Dermis microvascular lymphatic vessel endothelial cell (primary cell): ENCODE measurements at places on chromosomes 4 and X.
A peak's percentile ranks its signal among the peaks of the same experiment; 100 is the strongest.

- no peak for DNase-seq
These were observed 162.7 kb downstream of the STIM2 start for GRCh38 chr4:27023366-27023765.

DNA sequence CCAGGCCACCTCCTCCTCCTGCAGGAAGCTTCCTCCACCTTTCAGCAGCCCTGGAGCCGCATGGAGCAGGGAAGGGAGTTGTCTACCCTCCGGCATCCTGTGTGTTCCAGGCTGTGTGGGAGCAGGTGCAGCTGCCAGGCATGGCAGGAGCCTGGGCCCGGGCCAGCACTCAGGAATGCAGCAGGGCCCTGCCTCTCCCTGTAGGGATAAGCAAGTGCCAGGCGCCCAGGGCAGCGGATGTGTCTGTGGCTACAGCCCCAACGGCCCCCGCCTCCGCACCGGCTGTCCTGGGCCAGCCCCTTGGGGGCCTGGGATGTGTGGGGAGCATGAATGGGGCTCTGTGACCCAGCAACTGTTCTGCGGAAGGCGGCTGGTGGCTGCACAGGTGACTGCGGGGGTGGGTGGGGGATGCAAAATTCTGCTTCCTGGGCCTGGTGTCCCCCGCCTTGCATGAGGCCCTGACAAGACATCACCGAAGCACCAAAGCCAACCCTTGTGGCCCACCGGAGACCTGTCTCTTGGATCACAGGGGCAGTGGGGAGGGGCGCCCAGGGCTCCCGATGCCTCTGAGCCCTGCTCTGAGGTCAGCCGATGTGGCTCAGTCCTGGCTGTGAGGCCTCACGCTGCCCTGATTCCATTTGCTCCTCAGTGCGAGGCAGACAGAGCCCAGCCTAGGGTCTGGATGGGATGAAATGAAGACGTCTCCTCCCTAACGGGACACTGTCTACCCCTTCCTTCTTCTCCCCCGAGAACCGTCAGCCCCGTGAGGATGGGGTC is 1.4 kb upstream of the DOK7 start:
- peak; percentile 22 for DNase-seq

- DNase-seq, result no peak
These were observed 232.9 kb downstream of the ARAP2 start for GRCh38 chr4:36011381-36011780.

- DNase-seq, result no peak
These were observed 100.0 kb upstream of the DIPK2B start for GRCh38 chrX:45300638-45301037.

DNA sequence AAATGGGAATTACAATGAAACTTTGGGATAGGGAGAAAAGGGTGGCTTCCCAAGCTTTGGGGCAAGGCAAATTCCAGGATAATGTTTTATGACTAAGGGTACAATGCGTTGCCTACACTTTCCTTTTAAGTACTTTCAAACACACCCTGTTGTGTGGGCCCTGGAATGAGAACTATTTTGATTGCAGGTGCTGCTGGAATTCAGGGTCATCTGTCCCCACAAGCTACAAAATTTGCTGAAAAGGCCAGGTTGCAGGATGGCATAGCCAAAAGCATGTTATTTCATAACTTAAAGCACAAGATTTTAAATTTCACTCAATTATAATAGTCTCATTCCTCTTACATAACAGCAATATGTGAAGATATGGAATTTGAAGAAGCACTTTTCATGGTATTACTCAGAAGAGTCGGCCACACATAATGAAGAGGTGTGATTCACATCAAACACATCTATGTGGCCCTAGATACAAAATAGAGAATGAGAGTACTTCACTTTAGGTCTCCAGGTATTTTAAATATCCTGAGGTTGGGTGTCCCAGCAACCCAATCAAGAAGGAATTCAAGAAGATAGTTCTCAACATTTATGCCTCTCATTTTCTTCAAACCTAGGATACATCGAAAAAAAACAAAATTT is 89.3 kb downstream of the APBB2 start:
- DNase-seq, result no peak

DNA sequence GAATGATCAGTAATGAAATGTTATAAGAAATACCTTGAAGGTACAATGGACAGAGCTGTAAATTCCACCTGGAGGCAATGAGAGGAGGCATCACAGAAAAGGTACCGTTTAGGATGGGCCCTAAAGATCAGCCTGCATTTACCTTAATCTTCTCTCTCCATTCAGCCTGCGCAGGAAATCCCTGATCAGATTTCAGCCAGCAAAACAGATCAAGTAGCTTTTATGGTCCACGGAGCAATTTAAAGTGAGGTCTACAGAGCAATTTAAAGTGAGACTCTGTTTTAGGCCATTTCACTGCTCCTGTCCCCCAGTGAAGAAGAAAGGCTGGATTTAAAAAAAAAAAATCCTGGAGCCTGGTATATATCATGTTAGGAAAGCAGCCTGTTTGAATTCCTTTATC is 195.1 kb upstream of the VCX start:
- no peak for DNase-seq

GRCh38 chrX:135191838-135192237 is 20.6 kb upstream of the CT55 start:
- no peak for DNase-seq

DNA sequence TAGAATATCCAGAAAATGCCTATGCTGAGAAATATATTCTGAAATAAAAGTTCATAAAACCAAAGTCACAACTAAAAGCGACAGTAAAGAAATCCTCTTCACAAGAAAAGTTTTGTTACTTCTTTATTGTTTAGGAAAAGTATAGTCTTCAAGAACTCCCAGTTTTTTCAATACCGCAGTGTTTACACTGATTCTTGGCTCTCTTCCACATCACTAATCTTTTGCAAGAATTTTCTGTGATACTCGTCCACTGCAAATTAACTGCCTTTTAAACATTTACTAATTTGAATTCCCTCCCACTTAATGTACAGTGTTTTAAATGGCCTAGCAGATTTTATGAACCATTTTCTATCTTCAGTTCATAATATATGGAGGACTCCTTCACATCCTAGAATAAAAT is 65.1 kb downstream of the HPGDS start:
- no peak for DNase-seq

DNA sequence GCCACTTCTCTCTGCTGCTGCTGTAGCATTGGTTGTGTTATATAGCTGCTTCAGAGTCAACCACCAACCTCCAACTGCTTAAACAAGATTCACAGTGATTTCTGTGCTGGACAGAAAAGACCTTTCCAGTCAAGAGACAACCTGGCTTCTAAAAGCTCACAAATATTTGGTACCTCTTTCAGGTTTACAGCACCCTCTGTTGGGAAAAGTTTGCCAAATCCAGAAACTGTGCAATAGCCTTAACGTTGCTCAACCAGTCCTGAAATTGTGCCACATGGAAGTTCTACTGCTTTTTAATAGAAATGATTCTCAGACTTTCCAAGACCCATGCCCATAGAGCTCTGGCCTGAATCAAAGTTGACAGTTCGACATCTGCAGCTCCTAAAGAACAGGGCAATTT is 842.1 kb upstream of the HTR2C start:
- no peak for DNase-seq

GRCh38 chr4:82903737-82904136 is 3.2 kb downstream of the THAP9 start:
- no peak for DNase-seq

- no peak for DNase-seq
These were observed 211.1 kb downstream of the GUCY2F start for GRCh38 chrX:109270580-109271484.

DNA sequence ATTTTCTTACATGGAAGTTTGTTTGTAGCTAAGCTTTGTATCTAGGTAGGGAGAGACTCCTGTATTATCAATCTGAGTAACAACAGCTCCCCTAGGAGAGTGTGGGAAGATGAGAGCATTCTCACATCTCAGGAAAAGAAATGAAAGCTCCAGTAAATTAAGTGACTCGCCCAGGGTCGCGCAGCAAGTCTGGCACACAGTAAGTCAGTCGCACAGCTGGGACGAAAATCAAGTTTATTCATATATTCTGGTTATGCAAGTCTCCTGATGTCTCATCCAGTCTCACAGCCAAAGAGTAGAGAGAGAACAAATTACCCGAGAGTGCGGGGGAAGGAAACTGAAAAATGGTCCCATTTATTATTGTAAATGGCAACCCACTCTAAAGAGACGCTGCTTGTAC is 216.1 kb downstream of the STK32B start:
- DNase-seq, result no peak
